Body of pancreas (tissue), 4 donors: ENCODE measurements at places on chromosomes 7 and 10. TPM values are rescaled to one million over a fixed set of nuclear protein-coding genes. Genes with fewer than 3 reads are reported as not detected.

The LRRC4 gene
- 0.33 TPM for total RNA-seq

The PAPOLB gene
- total RNA-seq = not detected

The GHITM gene
- 52.1 TPM for total RNA-seq

The FAM25C gene
- not detected for total RNA-seq

DNA sequence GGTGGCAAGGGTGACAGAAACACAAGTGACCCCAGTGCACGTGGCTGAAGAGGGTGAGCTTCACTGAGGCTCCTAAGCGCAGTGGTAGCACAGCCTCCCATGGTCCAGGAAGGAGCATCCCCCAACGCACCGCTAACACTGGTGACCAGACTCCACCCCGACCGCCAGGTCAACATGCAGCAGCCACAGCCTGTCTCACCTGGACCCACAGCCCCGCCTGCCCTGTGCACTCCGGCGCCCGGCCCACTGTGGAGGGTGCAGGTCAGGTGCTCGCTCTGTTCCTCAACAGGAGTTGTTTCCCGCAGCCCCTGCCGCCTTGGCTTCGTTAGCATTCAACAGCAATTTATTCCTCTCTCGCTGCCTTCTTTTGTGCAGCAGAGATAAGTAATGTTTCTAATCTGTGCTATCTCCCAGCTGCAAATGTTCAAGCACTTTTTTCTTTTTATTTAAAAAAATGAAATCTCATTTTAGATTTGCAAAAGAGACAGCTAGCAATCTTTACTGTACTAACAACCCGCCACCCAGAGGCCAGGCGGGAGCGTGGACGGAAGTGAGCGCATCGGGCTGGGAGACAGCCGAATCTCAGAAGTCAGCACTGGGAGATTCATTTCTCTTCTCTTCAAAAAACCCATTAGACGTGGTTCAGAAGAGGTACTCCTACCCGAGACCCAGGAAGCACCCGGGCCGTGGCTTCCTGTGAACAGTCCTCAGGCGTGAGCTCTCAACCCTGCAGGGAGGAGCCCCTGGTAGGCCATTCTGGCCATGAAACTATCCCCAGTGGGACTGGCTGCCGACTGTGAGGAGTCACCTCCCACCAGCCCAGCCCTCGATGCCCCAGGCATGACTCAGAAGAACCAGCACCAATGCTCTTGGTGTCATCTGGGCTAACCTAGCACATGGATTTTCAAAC, 133.4 kb downstream of the MAD1L1 start:
- DNase-seq = no peak
- H3K4me3 ChIP-seq = no peak overlapping the region
- no peaks in the 10 kb centered on the region for H3K36me3 ChIP-seq
- H3K27ac ChIP-seq = no peak overlapping the region

DNA sequence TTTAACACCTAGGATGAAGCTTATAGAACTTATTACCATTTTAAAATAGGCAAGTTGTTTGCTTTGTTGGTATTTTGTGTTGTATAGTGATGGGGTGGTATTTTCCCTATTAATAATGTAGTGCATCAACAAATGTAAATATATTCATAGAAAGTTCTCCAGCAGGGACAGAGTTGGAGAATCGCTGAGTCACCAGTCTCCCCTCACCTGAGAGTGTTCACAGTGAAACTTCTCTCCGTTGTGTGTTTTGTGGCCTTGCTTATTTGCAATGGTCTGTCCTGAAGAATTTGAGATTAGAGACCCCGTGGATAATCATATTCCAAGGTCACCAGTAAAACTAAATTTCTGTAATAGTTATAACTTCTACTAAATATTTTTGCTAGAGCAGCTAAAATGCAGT, 51.0 kb downstream of the HDAC9 start:
- no peak overlapping the region for H3K27ac ChIP-seq
- H3K27me3 ChIP-seq = no peaks in the 10 kb centered on the region
- H3K4me3 ChIP-seq = no peak overlapping the region
- no peaks in the 10 kb centered on the region for H3K36me3 ChIP-seq

DNA sequence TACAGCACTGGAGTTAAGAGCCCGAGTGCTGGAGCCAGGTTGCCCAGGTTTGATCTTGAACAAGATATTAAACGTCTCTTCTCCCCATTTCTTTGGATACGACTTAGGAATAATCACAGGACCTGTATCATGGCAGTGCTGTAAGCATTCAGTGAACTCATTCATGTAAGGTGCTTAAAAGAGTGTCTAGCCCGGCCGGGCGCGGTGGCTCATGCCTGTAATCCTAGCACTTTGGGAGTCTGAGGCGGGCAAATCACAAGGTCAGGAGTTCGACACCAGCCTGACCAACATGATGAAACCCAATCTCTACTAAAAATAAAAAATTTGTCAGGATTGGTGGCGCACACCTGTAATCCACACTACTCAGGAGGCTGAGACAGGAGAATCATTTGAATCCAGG, 40.8 kb downstream of the CHST15 start:
- H3K36me3 ChIP-seq = no peaks in the 10 kb centered on the region
- H3K4me1 ChIP-seq = no peaks in the 10 kb centered on the region
- no peak for DNase-seq
- no peak overlapping the region for H3K4me3 ChIP-seq
- H3K27me3 ChIP-seq = no peaks in the 10 kb centered on the region

GRCh38 chr10:62153191-62153590, 115.5 kb downstream of the RTKN2 start:
- DNase-seq = no peak
- no peaks in the 10 kb centered on the region for H3K4me1 ChIP-seq
- no peak overlapping the region for H3K4me3 ChIP-seq
- H3K27me3 ChIP-seq = no peaks in the 10 kb centered on the region
